ENCODE measurements at places on chromosomes 11 and 22.
A peak's percentile ranks its signal among the peaks of the same experiment; 100 is the strongest.

GRCh38 chr11:115761348-115761747, 257.1 kb upstream of the CADM1 start:
- DNase-seq = no peak

- peak; percentile 92 for DNase-seq
Measured at GRCh38 chr11:9573052-9573774, at the start of gene WEE1. WEE1 (plus strand) TSS chr11:9573670; CDS start chr11:9573934, 264 bp downstream.

- DNase-seq = no peak
Measured at GRCh38 chr11:117610045-117610444, 187.0 kb downstream of the DSCAML1 start.

GRCh38 chr11:86901599-86901998, 53.6 kb downstream of the FZD4 start:
- DNase-seq = no peak

- no peak for DNase-seq
Measured at GRCh38 chr11:109998921-109999320, 94.3 kb upstream of the ZC3H12C start.

DNA sequence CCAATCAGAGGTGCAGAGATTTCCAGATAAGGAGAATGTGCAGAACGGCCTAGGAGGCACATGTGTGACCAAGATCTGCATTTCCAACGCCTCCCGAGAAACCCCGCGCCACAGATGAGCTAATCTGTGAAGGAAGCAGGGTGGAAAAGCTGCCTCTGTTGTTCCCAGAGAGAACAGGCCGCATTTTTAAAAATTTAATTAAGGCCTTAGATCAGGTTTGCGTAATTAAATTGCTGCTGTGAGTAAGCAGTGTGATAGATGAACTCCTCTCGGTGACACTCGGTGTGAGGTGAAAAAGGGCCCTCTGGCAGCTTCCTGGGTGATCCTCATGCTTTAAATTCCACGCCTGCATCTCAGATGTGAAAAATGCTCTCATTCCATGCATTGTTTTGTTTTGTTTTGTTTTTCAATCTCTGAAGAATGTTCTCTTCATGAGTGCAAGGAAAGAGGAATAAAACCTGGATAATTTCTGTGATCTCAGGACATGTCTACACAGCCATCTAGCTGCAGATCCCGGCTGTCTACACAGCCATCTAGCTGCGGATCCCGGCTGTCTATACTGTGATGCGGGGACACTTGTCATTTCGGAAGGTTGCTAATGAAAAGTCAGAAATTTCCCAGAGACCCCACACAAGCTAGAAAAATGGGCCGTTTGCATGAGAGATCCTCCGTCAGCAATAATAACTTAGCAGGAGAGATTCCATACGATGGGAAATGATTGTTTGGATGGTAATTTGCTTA, 1398.9 kb downstream of the BRD1 start:
- DNase-seq = no peak

GRCh38 chr11:68992743-68993255, 12.0 kb upstream of the MRGPRD start:
- DNase-seq = no peak

DNA sequence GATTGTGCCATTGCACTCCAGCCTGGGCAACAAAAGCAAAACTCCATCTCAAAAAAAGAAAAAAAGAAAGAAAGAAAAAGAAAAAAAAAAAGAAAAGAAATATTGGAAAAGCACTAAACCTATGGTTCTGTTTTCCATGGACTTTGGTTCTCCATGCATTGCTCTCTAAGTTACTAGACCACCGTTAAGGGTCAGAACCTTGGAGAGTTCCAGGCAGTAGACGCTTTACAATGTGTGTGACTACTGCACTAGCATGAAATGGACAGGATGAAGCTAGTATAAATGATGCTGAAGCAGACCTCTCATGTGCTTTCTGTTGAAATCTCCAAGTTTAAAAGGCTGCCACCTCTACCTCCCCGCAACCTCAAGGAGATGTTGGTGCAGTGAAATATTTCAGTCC, 63.5 kb downstream of the SIK2 start:
- DNase-seq = peak; percentile 20

DNA sequence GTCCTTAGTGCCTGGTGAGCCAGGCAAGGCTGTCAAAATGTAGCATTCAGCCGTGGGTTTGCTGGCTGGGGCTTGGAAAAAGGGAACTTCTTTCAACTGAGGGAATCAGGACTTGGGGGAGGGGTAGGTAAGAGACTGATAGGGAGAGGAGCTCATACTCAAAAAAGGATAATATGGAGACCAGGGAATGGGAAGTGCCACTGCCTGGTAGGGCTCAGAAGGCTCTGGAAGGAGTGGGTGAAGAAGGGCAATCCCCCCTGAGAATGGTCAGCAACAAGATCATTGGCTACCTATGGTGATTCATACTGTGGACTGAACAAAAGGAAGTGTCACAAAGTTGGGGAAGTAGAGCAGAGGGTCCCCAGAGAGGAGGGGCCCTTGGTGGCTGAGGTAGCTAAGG, 1.9 kb downstream of the CNGA4 start:
- DNase-seq = no peak

- DNase-seq = no peak
Measured at GRCh38 chr11:65503949-65504673, 5.3 kb downstream of the MALAT1 start.

DNA sequence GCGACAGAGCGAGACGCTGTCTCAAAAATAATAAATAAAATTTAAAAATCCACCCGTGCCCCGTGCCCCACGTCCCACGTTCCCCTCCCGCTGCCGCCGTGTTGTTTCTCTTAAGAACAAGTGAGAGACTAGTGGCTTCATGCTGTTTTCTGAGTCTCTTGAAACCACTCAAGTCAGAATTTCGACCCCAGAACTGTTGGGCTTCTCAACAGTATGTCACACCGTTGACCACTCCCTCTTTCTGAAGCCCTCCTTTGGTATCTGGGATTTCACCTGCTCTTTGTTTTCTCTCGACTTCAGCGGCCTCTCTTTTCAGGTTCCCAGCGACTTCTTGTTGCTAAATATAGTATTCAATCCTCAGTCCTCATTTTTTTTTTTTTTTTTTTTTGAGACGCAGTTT, 974 bp downstream of the PPIL2 start:
- DNase-seq = no peak

DNA sequence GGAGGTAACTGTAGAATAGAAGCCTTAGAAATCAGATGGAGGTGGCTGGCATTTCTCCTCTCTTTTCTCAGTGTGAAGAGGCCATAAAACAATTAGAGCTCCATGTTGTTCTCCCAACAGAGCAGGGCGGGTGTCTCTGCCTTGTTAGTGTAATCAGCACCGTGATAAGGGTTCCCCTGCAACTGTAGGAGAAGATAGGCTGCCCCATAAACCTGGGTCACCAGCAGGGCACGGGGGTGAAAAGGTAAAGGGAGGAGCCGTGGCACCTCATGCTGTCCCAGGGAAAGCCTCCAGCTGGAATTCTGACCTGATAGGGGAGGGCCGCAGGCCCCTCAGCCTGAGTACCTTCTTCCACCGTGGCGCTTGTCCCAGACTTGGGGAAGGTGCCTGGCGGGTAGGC, 68.7 kb downstream of the ISX start:
- DNase-seq = no peak

DNA sequence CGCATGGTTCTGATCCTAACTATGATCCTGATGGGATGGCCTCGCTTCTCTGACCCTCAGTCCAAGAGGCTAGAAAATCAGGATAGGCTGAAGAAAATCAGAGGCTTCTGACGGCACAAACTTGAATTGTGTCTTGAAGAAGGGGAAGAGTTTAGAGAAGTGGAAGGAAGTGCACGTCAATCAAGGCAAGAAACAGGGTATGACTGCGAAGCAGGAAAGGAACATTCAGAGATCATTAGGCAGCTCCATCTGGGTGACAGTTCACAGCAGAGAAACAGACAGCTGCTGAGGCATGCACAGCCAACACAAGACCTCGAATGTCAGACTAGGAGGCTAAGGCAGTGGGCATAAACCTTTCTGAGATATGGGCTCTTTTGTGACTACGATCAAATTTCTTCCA, 29.3 kb downstream of the CLPB start:
- no peak for DNase-seq

GRCh38 chr11:35073691-35074419, 65.1 kb upstream of the CD44 start:
- no peak for DNase-seq

GRCh38 chr11:22792497-22792896, 37.1 kb downstream of the SVIP start:
- DNase-seq = peak; percentile 28

DNA sequence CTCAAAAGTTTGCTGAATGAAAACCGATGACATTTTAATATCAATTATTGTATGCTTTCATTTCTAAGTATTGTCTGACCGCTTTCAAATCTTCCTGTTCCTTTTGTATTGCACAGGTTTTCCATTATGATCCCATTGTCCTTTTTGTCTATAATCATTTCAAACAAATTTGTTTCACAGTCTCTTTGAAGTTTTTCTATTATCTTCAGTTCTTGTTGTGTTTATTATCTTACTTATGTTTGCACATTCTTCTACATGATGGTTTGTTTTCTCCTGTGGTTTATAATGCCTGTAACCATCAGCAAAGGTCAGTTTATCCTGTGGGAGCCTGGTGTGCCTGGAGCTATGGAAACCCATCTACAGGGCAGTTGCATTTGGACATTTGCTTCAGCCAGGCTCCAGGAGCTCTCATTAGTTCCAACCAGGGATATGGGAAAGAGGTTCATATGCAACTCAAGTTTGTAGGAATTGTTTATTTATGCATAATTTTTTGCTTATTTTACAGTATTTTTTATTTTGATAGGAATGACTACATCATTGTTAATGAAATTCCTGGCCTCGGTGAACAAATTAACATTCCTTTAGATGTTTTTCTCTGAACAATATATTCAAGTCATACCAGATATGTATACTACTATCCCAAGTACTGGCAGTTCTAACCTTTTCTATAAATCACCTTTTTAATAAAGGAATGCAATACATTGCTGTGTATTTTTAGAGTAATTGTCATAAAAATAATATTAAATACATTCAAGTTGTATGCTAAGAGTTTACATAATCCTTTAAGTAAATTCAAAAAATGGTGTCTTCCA, 179.2 kb downstream of the SBF2 start:
- peak; percentile 67 for DNase-seq

GRCh38 chr11:126216526-126217305, 5.1 kb downstream of the FAM118B start:
- DNase-seq = no peak

GRCh38 chr11:122268601-122269130, 152.7 kb upstream of the BLID start:
- DNase-seq = no peak

- DNase-seq = no peak
Measured at GRCh38 chr11:102946237-102946636, 9.3 kb downstream of the MMP13 start.

- no peak for DNase-seq
Measured at GRCh38 chr22:32874976-32875375, 73.5 kb downstream of the TIMP3 start.

GRCh38 chr11:46272816-46273427, 4.5 kb upstream of the CREB3L1 start:
- no peak for DNase-seq

Measured in smooth muscle cell of the brain vasculature (primary cell).